ENCODE measurements at places on chromosomes 12 and 14.

DNA sequence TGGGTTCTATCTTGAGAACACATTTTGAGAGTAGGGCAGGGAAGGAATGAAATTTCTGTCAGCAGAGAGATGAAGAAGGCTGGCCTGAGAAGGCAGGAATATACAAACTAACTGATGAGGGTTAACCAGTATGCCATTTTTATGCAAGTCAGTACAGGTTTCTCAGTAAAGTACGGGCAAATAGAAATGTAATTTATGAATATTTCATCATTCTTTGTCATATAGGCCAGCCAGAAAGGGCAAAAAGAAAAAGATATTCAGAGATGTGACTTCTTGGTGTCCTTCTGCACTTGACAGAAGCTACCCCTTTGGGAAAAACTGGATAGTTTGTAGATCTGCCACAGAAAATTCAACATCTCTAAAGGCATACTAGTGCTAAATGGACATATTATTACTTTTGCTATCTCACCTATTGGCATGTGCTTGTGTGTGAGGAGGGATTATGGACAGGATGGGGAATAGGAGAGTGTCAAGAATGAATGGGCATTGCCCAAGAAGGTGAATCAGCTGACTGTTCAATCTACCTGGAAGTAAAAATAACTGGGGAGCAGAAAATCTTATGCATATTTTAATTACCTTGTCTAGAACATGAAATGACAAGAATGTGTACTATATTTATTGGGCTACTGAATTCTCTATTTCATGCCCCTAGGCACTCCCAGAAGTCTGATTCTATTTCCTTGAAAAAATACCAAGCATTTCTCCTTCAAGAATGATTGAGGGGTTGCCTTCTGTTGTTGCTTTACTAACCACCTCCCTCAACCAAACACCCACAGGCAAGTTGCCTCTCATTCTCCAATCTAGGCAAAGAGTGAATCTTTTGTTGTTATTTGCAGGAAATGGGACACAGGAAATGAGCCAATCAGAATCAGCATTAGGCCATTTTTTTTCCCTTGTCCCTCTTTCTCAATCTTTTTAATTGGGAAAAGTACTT lies 175.1 kb upstream of the SLC38A2 start:
- DNase-seq: no peak

DNA sequence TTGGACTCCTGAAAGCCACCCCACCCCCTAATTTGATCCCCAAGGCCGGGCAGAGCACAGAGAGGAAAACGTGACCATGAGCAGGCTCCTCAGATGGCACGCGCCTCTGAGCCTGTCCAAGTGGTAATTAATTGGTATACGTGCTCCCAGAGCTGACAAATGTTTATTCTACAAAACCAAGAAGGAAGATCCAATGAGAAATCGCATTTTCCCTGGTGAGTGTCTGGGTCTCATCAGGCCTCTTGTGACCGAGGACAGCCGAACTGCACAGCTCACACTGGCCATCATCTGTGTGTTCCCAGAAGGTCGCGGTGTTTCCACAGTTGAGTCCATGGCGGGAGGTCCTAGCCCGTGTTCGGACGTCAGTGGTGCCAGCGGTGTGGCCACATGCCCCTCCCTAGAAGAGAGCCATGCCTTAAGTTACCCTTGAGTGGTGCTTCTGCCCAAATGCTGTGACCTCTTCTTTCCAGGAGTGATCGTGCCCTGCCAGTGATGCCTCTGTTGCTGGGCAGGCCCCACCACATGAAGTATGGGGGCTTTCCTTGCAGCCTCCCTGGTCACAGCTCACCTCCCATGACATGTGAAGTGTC lies 317.5 kb upstream of the RTL1 start:
- DNase-seq: no peak

DNA sequence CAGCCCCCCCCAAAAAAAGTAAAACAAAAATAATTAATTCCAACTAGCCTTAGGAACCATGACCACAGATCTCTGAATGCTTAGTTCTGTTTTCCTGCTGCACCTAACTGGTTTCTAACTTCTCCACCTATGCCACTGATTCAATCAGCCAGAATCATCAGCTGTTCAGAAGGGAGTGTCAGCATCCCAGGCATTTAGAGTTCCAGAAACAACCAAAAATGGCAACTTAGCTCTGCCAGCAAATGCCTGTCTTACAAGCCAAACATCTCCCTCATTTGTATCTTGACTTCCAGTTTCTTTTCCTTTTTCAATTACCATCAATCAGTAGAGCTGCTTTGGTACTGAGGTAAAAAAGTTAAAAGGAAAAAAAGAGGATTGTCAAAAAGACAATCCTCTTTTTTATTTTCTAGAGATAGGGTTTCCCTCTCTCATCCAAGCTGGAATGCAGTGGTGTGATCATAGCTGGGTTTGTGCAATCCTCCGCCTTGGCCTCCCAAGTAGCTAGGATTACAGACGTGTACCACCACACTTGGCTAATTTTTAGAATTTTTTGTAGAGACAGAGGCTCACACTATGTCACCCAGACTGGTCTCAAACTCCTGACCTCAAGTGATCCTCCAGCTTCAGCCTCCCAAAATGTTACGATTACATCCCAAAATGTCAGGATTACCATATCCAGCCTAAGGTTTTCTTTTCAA lies 45.2 kb upstream of the ISM2 start:
- no peak for DNase-seq

DNA sequence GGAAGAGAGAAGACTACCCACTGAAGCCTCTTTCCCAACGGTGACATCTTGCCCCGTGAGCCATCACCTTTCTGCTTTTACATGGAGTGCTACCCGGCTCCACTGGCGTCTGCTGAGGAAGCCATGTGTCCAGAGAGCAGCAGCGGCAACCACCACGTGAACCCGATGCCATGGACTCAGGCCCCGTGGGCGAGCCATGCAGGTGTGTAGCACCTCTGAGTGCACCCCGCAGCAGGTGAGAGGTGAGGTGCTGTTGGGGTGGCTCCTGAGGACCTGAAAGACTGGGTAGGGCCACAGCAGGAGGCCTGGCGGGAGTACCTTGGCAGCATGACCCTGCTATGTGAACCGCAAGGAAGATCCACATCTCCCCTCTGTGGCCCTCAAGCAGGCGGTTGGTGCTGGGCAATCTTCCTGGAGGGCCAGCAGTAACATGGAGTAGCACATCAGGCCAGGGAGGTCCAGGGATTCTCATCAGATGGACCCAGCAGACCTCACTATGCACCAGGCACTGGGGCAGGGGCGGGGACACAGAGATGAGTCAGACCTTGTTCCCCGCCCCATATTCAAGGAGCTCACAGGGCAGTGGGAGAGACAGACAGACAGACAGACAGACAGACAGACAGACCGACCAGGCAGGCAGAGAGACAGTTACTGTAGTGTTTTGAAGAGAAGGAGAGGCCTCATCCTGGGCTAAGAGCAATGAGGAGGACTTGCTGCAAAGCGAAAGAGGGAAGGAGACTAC lies 129.6 kb downstream of the PAPOLA start:
- no peak for DNase-seq

- DNase-seq: no peak
These were observed 45.5 kb downstream of the CHGA start for GRCh38 chr14:92968291-92969020.

DNA sequence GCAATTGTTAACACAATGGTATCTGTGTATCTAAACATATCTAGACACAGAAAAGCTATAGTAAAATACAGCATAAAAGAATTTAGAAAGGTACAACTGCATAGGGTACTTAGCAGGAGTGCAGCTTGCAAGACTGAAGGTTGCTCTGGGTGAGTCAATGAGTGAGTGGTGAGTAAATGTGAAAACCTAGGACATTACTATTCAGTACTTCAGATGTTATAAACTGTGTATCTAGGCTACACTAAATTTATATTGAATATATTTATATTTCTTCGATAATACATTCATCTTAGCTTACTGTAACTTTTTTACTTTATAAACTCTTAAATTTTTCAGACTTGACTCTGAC lies 409.0 kb upstream of the DCN start:
- DNase-seq: no peak

GRCh38 chr14:62081012-62081612 lies 318.9 kb downstream of the SNAPC1 start:
- no peak for DNase-seq

- DNase-seq: no peak
These were observed 84.6 kb upstream of the MAX start for GRCh38 chr14:65186951-65187350.

DNA sequence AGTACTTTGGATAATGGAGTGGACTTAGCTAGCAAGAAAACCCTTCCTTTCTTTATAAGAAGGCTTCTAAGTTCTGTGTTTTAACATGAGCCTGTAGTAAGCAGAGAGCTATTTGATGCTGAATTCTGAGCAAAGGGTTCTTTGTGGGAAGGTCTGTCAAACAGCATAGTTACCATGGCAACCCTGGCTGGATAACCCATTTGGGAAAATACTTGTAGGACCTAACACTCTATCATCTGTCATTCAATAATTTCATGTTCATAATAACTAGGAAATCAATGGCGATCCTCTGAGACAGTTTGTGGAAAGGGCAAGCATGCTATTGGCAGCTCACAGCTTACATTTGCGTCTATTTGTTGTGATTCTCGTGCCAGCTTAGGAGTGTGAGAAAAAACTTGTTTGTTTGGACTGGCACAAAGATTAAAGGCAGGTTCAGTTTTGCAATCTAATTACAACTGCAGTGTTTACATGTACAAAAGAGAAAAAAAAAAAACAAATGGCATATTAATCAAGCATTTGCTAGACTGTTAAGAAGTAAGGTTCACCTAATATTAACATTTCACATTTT lies 219.2 kb downstream of the PDZRN4 start:
- no peak for DNase-seq

- no peak for DNase-seq
These were observed 88.3 kb downstream of the KIF26A start for GRCh38 chr14:104226421-104227383.

DNA sequence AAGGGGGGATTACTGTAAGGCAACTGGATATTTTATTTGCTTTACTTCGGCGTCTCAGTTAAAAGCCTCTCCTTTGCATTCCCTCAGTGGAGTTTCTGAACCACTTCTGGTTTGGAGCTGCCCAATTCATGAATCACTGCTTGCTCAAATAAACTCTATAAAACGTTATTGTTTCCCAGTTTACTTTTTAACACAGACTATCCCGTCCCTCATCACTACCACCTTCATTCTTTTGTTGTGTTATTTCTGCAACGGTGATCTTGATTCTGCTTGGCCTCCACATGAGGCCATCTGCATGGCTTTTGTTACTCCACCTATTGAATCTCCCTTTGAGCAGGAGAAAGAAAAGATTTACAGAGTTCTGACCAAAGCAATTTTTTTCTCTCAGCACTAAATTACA lies 104.0 kb upstream of the PLEKHA5 start:
- no peak for DNase-seq

DNA sequence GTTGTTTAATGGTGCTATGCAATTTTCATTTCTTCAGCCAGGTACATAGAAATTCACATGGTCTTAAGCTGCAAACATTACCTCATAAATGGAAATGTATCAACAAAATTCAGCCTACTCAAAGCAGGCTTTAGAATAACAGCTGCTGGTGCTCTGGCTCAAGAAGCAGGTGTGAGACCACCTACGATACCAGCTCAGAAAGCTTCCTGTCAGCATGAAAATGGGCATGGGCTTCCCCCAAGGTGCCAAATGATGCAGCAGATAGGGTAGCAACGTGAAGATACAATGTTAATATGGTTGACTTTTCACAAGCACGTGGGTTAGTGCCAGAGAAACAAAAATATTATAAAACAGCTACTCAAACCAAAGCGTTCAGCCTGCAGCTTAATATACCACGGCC lies 343.4 kb upstream of the PRICKLE1 start:
- DNase-seq: no peak

- no peak for DNase-seq
These were observed 367.5 kb downstream of the DAD1 start for GRCh38 chr14:22221508-22221907.

GRCh38 chr12:94089891-94090290 lies 58.5 kb upstream of the PLXNC1 start:
- DNase-seq: no peak
